BE2C (cell line): ENCODE measurements at places on chromosomes 6 and 20.

DNA sequence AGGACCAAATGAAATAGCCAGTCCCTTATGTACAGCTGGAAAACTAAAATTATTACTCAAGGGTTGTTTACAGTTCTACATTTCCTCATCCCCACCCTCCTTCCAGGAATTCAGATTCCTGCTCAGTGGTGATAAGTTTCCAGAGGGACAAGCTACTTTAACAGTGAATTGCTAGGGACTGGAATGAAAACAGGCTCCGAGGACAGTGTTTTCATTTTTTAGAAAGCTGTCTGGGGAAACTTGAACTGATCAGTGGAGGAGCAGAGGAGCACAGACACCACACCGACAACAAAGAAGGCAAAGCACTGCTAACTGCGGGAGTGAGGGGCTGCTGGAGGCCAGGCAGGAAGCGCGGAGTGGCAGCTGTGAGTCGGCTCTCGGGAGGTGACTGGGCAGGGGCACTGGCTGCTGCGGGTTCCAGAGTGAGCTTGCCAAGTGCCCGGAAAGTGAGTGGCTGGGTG is 322.2 kb downstream of the ESR1 start:
- no peak for DNase-seq

DNA sequence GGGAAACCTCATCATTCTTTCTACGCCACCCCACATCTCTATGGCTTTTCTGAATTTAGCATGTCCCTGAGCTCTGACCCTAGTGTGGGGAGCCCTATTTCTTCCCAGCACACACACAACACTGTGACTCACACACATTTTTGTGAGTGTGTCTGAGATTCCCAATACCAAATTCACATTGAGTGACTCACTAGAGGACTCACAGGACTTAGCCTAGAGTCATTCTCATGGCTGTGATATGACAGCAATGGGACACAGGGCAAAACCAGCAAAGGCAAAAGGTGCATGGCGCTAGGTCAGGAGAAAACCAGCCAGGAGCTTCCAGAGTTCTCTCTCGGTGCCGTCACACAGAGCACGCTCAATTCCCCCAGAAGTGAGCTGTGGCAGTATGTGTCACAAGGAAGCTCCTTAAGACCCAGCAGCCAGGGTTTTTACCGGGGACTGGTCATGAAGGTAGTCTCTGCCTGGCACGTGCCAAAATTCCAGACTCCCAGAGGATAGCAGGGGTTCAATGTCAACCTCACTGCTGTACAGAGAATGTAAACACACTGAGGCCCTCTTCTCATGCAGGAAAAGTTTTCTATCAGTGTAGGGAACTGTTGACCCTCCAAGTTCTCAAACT is 6.2 kb downstream of the CSTL1 start:
- no peak for DNase-seq

DNA sequence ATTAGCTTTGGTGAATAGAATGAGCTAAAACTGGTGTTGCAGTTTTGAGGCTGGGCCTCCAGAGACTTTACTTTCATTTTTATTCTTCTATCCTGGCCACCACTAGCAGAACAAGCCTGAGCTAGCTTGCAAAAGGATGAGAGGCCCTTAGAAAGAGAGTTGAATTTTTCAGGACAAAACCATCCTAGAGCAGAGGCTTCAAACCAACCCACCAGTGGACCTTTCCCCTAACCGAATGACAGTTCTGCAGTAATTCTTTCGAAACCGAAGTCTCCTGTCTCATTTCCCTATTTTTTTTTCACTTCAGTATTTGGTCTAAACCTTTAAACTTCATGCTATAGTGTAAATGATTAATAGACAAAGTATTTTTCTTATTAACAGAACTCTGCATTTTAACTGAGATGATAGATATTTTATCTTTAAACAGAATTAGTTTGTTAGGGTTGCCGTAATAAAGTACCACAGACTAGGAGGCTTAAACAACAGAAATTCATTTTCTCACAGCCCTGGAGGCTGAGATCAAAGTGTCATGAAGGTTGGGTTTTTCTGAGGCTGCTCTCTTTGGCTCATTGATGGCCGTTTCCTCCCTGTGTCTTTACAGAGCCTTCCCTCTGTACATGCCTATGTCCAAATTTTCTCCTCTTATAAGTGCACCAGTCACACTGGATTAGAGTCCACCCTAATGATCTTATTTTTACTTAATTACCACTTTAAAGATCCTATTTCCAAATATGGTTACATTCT is 80.6 kb upstream of the PAK5 start:
- no peak for DNase-seq

DNA sequence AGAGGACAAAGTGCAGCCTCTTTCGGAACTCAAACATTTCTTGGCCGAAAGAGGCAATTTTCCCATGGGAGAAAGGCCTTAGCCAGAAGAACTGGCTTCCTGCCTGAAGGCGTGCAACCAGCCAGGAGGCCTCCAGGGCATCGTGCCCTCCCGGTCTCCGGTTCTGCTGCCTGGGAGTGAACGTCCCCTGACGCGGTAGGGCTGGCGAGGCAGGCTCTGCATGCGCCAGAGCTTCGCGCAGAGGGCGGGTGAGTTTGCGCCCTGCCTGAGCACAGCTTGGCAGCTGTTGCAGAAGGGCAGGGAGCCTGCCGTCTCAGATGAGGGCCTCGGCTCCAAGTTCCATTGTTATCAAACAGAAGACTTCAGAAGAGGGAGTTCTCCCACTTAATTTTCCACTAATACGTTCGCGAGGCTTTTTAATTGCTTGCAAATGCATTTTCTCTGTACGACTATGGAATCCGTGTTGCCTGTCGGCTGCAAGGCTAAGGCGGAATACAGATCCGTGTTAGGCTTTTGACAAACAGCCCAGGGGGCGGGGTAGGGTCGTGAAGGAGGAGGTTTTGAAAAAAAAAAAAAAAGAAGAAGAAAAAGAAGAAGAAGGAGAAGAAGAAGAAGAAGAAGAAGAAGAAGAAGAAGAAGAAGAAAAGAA is 5.5 kb upstream of the TFAP2D start:
- DNase-seq: peak; percentile 42

- no peak for DNase-seq
These were observed 2.2 kb downstream of the SMLR1 start for GRCh38 chr6:130829333-130829910.

- no peak for DNase-seq
These were observed 11.7 kb downstream of the PTPRK start for GRCh38 chr6:128508588-128509296.

- DNase-seq: no peak
These were observed 431.9 kb upstream of the GJE1 start for GRCh38 chr6:141700819-141701218.

- no peak for DNase-seq
These were observed 135.5 kb downstream of the CDKAL1 start for GRCh38 chr6:20669571-20670314.
